ENCODE measurements at places on chromosomes 12 and 14.

DNA sequence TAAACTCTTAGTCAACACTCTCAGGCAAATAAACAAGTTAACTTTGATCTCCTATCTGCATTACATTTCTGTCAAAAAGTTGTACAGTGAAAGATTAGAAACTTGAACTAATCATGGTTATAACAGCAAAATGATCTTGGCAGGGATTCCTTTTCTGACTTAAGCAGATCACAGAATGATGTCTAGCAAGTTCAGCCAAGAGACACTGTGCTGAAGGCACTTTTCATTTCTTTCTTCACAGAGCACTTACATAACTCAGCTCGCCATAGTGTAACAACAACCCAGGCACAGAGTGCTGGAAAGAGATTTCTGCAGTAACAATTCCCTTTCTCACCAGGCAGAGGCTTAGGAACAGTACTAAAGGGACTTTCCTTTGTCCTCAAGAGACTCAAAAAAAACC is 19.6 kb upstream of the CSRP2 start:
- no peak for DNase-seq

DNA sequence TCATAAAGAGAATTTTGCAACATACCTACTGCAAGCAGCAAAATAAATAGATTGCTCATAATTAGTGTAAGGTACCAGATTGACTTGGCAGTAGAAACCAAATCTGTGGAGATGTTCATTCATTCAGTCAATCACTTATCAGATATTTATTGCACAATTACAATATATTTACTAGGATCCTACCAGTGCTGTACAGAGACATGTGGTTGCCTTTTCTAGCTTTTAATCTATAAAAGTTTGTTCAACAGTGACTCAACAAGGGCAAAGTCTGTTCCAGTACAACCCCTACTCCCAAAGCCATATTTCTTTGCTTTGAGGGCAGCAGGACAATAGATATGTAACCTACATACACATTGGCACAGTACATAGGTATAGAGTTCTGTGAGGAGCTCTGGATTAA is 27.3 kb downstream of the ABCD2 start:
- DNase-seq, result no peak

DNA sequence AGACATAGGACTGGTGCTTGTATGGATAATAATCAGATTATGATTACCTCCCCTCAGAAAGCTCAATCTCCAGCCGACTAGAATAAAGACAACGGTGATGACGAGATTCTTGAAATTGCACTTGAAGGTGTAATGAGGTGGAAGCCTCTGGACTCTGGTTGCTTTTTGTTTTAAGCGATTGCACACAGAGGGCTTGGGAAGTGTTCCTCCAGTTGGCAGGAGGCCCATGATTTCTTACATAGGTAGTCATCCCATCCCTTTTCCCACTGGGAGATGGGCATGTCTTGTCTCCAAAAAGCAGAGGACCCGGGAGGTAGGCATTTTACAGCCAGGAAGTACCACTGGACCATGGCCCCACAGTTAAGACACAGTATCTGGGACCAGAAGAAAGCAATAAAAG is 165.7 kb upstream of the FKBP4 start:
- DNase-seq, result no peak

- DNase-seq, result no peak
These were observed 570 bp downstream of the DMAC2L start for GRCh38 chr14:50312734-50313054.

DNA sequence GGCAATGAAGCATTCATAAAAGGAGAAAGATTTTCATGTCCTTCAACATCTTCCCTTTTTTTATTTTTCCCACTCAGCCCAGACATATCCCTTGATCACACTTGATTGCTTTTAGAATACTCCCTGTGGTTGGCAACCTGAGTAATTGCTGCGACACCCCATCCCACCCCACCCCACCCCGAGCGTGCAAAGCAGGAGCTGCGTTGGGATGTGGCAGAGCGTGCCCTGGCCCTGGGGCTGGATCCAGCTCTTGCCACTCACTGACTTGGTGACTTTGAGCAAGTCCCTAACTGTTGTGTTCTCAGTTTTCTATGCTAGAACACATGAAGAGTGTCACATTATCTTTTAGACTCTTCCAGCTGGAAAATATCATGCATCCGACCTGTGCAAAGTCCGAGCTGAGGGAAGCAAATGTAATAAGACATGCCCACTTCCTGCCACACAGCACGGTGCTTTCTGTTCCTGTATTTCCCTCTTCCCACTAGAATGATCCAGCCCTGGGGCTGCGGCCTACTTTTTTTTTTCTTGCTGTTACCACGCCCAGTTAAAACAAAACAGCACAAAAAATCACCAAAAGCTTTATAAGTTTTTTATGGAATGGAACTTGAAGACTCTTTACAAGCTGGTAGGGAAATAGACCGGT is 4.0 kb downstream of the ASCL4 start:
- no peak for DNase-seq

GRCh38 chr14:51825926-51826325 is 34.5 kb upstream of the GNG2 start:
- DNase-seq, result no peak

DNA sequence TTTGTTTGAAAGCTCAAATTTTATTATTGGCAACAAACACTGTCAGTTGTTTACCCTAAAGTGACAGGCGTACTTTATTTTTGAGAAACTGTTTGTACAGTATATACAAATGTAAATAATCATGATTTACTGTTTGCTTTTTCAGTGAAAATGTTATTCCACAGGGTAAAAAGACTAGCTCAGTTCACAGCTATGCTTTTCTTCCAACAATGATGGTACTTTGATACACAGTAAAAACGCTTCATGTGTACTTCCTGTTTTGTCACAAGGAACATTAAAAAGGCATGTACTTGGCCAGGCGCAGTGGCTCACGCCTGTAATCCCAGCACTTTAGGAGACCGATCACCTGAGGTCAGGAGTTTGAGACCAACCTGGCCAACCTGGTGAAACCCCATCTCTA is 53.7 kb downstream of the MON2 start:
- no peak for DNase-seq

DNA sequence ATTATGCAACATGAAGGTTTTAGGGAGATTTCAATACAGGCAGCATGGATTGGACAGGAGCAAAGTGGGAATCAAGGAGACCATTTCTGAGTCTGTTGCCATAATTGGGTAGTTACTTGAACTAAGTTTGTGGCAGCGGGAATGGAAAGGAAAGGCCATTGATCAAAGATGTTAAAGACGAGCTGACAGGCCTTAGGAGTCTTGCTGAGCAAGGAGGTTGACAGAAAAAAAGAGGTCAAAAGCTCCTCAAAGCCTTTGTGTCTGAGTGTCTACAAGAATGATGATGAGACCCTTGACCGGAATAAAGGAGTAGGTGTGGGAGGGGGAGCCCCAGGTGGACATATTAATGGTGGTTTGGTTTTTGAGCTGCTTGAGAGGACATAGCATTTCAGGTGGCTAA is 9.4 kb downstream of the PLEKHA5 start:
- DNase-seq, result no peak

- no peak for DNase-seq
These were observed 1.5 kb downstream of the PDZRN4 start for GRCh38 chr12:41189395-41190251.

DNA sequence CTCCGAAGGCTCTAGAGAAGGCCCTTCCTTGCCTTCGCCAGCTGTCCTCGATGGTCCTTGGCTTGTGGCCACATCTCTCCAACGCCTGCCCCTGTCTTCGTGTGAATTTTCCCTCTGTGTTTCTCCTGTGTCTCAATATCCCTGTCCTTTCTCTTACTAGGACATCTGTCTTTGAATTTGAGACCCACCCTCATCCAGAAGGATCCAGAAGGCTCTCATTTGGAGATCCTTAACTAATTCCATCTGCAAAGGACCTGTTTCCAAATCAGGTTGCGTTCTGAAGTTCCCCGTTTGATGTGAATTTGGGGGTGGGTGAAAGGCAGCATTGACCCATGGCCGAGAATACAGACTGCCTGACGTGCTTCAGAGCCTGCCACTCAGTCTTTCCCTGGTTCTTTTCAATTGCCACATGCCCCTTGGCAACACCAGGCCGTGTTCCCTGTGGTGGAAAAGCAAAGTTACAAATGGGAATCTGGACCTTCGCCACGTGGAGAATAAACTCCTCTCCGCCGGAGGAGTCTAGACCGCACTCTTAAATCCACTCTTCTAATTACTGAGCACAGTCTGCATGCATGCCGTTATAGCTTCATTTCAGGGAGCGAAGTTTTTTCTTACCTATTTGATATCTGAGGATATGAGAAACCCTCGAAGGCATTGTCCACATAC is 158.8 kb downstream of the TMEM132C start:
- DNase-seq, result no peak

DNA sequence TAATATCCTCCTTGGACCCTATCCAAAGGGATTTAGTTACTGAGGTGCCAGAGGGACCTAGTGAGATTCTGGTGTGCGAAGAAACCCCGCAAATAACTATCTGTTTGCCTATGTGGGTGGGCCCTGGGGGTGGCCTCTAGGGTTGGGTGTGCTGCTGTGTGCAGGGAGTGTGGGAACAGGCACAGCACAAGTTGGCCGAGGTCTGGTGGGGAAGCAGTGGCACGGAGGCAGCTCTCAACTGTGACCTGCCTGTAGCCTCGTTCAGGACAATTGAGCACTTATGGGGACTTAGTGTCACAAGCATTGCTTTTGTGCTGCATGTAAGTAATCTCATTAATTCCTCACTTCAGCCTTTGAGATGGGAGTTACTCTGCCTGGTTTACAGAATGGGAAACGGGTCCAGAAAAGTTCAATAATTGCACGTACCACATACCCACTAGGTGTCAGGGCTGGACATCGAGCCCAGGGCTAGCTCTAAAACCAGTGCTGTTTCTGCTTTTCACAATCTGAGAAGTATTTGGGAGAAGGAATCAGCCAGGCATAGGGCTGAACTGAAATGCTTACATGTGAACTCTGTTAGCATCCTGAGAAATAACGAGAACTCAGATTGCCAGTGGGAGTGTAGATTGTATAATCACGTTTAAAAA is 58.8 kb downstream of the TECPR2 start:
- DNase-seq, result no peak

DNA sequence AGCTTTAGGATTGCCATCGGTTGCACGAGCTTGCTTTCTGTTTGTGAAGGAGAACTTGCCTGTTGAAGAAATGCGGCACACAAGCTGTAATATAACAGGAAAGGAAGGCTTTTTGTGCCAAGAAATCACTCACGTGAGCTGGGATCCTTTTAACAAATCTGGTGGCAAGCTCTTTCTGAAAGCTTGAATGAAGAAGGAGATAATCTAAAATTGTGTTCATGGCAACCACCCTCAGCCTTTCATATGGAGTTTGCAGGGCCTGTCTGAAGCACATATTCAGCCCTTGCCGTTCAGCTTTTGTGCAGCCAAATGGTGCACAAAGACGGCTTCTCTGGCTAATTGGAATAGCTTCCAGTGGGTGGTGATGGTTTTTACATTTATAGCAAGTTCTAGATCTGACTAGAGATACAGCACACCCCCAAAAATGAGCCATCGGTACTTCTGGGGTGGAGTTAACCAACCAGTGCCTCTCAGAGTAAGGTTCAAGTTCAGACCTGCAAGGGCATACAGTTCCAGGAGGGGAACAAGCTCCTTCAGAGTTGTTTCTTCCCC is 107.4 kb downstream of the AEBP2 start:
- DNase-seq, result no peak

DNA sequence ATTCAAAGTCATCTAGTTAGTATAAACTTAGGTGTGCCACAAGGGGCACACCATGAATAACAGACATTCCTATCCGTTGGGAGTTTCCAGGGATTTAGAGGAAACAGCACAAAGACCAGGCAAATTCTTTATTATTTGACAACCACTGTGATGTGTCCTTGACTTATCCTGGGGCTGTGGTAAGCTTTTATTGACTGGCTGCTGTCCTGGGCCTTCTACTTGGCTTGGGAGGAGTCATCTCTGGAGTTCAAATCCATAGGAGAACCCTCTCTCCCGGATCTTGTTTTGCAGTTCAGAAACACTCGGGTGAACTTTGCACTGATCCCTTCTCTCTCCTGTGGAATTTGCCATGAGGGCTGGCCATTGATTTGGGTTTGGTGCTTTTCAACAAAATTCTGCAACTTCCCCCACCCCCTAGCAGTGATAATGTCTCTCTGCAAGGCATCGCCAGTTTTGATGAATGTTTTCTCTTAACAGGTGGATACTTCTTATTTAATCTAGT is 136.3 kb downstream of the ADCK1 start:
- DNase-seq, result no peak

- DNase-seq, result no peak
These were observed 626.6 kb downstream of the TMTC2 start for GRCh38 chr12:83313322-83313721.

DNA sequence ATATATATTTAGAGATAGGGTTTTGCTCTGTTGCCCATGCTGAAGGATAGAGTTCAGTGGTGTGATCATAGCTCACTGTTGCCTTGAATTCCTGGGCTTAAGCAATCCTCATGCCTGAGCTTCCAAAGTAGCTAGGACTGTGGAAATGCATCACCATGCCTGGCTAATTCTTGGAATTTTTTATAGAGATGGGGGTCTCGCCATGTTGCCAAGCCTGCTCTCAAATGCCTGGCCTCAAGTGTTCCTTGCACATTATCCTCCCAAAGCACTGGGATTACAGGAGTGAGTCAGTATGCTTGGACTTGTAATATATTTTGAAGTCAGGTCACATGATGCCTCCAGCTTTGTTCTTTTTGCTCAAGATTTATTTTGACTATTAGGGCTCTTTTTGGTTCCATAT is 178.0 kb downstream of the RPAP3 start:
- peak; percentile 67 for DNase-seq

DNA sequence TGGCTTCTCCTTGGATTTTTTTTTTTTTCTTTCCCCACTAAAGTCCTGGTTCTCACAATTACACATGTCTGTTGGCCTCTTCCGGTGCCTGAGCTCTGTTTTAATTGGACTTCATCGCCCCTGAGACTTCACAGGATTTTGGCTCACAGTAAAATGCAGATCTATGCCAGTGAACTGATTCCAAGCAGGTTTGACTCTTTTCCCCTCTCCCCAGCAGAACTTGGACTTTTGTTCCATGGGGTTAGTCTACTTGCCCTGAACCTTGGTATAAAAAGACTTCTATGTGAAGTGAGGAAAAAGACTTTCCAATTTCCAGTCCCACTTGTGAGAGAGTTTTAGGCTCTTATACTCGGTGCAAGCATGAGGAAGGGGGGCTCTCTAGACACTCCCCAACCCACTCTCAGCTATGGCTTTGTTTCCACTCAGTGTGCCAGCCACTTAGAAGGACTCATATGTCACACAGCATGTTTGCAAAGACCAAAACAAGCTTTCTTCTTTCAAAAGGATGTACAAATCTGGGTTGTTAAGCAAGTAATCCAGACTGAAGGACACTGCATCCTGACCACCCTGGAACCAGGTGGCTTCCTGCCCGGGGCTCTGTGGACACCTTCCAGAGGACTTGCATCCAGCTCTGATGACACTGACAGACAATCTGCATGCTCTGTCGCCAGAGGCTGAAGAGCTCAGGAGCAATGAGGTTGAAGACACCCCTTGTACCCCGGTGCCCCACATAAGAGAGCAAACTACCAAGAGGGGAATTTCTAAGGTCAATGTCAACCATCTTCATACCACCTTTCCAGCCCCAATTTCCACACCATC is 221.9 kb upstream of the EGLN3 start:
- DNase-seq, result no peak
